AG04450 (cell line): ENCODE measurements at places on chromosomes 2 and 18.

DNA sequence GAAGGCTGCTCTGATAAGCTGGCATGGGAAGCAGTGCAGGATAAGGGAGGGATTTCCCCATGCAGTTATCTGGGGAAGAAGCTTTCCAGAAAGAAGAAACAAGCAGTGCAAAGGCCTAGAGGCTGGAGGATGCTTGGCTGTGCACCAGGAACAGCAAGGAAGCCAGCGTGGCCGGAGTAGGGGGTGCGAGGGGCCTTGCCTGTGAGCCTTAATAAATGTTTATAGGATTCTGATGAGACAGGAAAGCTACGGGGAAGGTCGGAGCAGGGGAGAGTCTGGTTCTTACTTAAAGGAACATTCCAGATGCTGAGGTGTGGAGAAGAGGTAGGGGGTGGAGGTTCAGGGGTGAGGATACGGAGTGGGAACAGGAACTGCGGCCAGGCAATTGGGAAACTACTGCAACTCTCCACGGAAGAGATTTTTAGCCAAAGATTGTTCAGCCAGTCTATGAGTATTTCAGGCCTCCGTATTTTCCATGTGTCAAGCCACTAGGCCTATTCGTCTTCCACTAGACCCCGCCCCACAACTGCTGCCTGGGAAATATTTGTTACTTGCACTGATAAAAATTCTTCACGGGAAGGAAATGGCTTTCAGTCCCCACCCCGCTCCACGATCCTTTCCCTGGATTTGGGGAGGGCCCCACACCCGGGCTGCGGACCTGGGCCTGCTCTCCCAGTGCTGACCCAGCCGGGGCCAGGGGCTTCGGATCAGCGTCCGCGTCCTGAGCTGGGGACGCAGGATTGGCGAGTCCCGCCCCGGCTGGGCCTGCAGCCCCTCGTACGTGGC lies 516 bp downstream of the EIF2AK2 start:
- DNase-seq: no peak

DNA sequence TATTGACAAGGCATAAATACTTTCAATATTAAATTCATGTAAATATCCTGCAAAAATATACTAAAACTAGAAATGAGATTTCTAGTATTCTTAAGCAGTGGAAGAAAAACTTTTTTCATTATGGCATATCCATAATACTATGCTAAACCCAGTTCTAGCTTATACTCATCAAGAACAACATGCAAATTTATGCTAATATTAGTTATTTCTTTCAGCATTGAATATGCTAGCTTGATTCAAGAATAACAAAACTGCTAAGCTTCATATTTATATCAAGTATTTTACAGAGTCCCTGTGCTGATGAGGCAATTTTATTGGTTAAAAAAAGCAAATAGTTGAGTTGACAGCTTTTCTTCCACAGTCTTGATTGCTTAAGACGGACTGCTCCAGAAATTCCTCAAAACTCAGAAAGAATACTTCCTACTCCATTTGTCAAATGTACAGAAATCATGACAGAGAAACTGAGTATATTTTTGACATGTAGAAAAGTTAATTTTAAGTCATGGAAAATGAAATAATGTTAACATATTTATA lies 105.0 kb downstream of the PIGN start:
- no peak for DNase-seq

- DNase-seq: peak; percentile 61
These were observed 10.5 kb downstream of the CROCC2 start for GRCh38 chr2:240916571-240917008.

GRCh38 chr2:235820571-235820970 lies 326.7 kb downstream of the AGAP1 start:
- no peak for DNase-seq

DNA sequence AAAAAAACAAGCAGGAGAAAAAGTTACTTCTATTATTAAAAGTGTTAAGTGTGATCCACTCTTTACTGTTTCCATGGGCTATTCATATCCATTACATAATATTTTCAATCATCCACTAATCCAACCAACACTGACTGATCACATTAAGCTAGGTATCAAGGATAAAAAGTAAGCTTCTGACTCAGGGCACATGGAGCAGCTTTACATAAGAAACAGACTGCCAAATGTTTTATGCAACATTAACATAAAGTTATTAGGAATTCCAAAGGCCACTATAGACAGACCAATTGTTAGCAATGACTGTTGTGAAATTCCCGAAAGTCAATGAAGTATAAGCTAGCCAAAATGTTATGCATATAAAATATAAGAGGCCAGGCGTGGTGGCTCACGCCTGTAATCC lies 277.6 kb downstream of the ZEB2 start:
- DNase-seq: no peak

DNA sequence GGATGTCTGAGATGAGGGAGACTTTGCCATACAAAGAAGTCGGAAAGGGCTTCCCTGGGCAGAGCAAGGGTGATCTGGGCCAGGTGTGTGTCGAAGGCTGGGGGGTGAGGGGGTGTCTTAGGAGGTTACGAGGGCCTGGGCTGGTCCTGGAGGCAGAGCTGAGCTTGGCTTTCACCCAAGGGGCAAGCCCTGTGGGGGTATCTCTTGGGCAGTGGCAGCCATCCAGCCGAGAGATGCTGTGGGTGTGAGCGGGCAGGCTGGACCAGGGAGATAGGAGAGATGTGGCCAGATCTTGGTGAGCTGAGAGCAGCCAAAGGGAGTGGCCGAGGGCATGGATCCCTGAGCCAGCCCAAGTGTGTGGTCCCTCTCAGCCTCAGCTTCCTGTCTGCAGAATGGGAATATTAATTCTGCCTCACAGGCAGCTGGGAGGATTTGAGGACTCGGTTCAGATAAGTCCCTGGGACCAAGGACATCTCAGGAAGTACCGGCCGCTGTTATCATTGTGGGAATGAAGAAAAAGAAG lies 33.0 kb downstream of the MAL start:
- no peak for DNase-seq

DNA sequence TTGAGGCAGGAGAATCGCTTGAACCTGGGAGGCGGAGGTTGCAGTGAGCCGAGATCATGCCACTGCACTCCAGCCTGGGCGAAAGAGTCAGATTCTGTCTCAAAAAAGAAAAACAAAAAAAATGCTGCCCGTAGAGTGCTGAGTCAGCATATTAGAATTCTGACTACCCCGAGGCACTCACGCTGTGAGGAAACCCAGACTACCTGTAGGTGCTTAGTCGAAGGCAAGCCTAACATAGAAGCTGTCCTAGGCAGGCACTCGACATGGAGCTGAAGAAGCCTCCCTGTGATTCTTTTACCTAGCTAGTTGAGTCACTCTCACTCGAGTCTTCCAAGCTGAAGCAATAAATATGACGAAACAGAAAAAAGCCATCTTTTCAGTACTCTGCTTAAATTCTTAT lies 1323.2 kb upstream of the DDX18 start:
- DNase-seq: no peak

DNA sequence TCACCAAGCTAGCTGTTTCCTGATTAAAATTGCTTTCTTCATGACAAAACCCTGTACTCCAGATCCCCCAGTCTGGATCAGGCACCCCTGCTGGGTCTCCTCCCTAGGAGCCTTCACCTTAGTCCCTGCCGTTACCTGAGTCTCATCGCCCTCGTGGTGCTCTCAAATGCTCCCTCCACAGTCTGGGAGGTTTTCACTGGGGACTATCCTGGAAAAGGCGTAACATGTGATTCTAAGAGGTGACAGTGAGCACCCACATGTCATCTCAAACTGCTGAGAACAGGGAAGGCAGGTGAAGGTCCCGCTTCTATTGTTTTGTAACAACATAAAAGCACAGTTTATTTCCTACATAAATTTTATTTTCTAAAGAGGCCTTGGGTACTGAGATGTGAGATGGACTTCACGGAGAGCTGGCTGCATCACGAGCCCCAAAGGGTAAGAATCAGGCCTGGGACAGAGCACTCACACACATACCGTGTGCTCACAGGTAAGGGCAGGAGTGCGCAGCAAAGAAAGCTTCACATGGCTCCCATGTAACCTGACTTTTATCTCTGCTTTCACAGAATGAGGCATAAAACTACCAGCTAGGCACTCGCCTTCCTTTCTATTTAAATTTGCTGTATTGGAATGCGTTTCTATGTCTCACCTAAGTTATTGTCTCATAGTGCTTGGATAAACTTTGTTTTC lies 531.5 kb downstream of the RNF144A start:
- DNase-seq: no peak

- DNase-seq: no peak
These were observed 66.5 kb upstream of the CCDC178 start for GRCh38 chr18:33507019-33507418.

DNA sequence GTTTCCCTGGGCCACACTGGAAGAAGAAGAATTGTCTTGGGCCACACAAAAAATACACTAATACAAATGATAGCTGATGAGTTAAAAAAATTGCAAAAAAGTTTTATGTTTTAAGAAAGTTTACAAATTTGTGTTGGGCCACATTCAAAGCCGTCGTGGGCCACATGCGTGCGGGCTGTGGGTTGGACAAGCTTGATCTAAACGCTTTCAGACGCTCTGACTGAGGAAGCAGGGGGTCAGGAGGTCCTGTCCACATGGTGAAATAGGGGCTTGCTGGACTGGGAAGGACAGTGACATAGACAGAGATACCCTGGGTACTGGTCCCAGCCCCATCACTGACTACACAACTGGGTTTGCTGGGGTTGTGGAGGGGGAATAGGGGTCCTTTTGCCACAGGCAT lies 86.4 kb downstream of the LOXHD1 start:
- DNase-seq: no peak

GRCh38 chr2:102520009-102520408 lies 47.0 kb downstream of the SLC9A4 start:
- DNase-seq: no peak

DNA sequence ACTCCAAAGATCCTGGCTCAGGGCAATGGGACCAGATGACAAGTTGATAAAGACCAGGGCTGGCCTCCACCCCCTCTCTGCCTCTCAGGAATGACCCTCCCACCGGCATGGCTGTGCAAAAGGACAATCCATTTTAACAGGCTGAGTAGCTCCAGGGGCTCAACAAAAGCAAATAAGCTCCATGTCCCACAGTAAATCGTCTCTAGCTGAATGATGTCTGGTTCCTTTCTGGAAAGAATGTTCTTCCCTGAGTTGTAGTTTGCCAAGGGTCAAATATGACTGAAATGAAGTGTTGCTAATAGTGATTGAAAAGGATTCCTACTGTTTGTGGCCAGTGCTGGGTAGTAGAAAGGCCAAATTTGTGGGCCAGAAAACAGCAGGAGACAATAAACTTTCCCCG lies 434.4 kb upstream of the ETAA1 start:
- DNase-seq: no peak

DNA sequence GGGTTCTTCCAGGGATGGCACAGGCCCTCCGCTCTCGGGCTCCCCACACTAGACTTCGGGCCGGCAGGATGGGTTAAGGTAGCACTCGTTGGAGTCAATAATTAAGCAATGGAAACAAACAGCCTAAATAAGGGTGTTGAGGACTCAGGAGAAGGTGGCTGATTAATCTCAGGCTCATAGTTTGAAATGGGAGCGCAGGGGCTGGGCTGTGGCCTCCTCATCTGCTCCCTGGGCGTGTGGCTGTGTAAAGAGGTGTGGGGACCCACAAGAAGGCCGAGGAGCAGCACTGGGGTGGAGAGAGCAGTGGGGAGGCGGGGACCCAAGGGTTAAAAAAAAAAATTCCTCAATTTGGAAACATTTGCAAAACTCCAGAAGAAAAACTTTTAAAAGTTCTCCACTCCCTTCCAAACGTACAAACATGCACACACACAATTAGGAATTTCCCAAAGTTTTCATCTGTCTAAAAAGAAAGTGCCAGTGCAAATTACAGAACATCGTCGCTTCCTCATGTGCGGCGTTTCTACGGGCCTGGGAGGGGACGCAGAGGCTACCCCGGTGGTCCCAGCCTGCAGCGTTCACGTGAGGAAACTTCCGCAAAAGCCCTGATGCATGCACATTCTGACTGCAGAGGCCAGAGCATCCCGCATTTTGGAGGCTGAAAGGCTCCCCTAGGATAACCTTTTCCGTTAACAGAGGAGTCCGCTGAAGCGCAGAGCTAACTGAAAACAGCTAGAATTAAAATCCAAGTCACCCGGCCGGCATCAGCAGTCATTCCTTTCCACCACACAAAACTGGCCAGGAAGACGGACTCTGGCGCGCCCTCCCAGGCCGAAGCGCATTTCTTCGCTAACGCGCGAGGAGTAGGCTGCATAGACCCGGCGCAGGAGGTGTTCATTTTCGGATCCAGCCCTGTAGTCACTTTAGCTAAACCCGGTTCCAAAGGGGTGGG lies 1.0 kb upstream of the TUBB6 start:
- DNase-seq: no peak

GRCh38 chr2:232781765-232782164 lies 5.4 kb upstream of the KCNJ13 start:
- peak; percentile 26 for DNase-seq

DNA sequence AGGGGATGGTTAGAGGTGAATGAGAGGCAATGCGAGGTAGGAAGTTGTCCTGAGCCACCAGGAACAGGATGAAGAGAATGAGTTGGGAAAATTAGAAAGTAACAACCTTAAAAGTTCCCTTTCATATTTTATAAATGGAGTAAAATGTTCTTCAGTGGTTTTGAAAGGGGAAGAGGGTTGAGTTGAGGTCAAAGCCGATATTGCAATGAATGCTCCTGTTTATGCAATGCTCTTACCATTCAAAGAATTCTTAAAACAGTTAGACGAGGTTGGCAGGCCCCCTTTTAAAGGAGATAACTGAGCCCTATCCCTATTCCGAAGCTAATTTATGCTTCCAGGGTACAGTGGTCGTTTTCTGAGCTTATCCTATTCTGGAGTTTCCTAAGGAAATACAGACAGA lies 2110.3 kb upstream of the CELF4 start:
- DNase-seq: no peak

GRCh38 chr2:12071318-12071717 lies 324.9 kb downstream of the LPIN1 start:
- DNase-seq: no peak

DNA sequence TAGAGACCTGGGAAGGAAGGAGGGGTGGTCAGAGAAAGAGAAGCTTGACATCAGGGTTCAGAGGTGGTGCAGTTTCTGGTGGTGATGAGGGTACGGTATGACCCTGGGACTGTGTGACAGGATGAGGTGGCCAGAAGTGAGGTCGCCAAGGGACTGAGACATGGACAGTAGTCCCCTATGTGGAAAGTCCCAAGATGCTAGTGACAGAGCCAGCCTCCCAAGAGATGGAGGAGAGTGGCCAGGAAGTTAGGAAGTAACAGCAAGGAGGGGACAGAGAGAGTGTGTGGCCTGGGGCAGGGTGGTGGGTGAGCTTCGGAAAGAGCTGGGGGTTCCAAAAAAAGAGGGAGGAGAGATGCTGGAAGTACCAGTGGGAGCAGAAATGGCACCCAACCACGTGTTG lies 66.0 kb downstream of the SMAD7 start:
- no peak for DNase-seq
